ENCODE measurements at places on chromosomes 6 and 20.

DNA sequence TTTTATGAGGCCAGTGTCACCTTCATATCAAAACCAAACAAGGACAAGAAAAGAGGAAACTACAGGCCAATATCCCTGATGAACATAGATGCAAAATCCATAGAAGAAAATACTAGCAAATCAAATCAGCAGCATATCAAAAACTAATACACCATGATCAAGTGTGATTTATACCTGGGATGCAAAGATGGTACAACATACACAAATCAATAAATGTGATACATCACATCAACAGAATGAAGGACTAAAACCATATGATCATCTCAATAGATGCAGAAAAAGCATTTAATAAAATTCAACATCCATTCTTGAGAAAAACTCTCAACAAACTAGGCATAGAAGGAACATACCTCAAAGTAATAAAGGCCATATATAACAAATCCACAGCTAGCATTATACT is 8.1 kb upstream of the GINM1 start:
- no peak for DNase-seq

DNA sequence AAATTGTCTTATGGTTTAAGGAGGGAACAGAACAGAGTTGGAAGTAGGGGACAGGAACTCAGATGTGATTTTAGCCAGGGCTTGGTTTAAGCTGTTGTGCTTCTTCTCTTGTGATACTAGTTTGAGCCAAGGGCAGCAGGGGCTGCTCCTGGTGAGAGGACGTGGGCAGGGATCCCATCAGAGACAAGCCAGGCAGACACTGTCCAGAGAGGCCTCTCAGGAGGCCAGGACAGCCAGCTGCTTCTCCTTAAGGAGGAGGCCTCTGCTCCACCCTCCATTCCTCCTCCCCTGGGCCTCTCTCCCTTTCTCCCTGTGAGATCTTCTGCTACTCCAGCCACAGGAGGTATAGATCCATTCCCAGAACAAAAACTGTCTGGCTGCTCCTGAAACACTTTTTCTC is 108.4 kb upstream of the MLN start:
- no peak for DNase-seq

DNA sequence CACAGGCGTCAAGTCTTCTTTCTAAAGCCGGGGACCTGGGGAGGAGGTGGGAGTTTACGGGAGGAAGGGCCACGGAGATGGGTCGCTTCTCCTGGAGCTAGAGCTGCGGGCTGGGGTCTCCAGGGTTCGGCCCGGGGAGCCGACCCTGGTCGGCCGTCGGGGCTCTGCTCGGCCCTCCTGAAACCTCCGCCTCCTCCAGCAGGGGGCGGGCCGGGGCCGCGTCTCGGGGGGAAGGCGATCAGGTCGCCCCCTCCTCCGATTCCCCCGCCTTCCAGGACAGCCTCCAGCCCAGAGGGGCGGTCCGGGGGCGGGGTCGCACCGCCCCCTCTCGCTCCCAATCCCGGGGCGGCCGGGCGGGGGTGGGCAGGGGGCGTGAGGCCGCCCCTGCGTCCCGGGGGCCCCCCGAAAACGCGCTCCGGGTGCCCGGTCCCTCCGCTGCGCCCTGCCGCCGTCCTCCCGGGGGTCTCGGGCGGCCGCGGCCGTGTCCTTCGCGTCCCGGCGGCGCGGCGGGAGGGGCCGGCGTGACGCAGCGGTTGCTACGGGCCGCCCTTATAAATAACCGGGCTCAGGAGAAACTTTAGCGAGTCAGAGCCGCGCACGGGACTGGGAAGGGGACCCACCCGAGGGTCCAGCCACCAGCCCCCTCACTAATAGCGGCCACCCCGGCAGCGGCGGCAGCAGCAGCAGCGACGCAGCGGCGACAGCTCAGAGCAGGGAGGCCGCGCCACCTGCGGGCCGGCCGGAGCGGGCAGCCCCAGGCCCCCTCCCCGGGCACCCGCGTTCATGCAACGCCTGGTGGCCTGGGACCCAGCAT is at the start of gene CEBPB:
TSS of gene CEBPB (plus strand) at position 580 of the 814 bp plus-strand sequence. CDS start at position 784, 204 bp downstream.
- peak; percentile 66 for DNase-seq

DNA sequence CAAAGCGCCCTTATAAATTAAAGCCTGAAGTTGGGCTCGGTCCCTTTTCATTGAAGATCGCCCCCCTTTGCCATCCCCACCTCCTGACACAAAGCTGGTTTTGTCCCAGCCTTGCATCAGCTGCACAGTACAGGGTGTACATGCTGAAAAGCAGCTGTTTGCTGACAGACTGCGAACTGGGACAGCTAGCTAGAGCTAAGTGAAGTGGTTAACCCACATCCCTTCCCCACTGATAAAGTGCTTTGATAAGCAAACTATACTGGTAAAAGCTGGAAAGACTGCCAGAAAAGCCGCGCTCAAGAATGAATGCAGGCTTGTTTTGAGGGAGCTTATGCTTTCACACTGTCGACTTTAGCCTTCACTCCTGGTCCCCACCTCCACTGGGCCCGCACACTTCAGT is 207.3 kb downstream of the GMDS start:
- no peak for DNase-seq

DNA sequence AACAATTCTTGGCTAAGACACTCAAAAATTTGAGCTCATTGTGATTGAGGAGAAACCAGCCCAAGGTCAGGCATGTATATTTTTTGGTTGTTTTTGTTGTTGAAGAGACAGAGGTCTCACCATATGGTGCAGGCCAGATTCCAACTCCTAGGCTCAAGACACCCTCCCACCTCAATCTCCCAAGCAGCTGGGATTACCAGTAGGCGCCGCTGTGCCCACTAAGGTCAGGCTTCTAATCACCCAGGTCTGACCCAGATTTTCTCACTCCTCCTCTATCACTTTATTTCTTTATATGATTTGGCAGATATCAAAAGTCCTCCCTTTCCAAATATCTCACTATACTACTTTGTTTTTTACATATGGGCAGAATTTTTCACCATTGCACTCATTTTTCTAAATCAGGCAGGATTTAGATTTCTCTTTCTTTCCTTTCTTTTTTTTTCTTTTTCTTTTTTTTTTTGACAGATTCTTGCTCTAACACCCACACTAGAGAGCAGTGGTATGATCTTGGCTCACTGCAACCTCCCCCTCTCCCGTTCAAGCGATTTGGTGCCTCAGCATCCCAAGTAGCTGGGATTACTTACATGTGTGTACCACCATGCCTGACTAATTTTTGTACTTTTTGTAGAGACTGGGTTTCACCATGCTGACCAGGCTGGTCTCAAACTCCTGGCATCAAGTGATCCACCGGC is 1.7 kb upstream of the C6orf141 start:
- no peak for DNase-seq

DNA sequence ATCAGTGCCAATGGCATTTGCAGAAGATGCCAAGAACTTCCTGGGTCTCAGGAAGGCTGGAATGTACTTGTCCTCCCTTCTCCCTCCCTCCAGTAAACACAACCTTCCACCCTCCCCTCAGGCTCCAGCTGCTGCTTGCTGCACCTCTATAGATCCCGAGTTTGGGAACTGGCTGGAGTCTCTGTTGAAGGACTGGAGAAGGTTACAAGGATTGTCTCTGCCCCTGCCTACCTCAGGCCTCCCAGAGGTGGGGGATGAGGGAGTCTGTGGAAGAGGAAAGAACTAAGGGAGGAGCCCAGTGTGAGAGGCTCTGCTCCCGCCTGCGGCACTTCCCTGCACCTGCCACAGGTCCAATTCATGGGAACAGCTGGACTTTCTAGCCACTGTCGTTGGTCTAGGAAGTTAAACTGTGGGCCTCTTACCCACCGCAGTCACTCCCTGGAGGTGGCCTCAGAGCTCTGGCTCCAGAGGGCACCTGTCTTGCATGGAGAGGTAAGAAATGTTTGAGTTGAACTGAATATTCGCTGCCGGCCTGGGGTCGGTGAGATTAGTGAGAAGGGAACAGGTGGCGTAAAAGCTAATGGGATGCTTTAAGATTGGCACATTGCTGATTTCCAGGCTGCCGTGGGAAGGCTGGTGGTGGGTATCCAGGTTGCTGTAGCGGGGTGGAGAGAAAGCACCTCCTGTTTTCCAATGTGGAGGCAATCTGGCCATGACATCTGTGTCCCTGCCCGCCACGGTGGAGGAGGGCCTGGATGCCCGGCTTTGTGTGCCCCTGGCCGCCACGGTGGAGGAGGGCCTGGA is 54.3 kb downstream of the PPP1R14C start:
- no peak for DNase-seq

DNA sequence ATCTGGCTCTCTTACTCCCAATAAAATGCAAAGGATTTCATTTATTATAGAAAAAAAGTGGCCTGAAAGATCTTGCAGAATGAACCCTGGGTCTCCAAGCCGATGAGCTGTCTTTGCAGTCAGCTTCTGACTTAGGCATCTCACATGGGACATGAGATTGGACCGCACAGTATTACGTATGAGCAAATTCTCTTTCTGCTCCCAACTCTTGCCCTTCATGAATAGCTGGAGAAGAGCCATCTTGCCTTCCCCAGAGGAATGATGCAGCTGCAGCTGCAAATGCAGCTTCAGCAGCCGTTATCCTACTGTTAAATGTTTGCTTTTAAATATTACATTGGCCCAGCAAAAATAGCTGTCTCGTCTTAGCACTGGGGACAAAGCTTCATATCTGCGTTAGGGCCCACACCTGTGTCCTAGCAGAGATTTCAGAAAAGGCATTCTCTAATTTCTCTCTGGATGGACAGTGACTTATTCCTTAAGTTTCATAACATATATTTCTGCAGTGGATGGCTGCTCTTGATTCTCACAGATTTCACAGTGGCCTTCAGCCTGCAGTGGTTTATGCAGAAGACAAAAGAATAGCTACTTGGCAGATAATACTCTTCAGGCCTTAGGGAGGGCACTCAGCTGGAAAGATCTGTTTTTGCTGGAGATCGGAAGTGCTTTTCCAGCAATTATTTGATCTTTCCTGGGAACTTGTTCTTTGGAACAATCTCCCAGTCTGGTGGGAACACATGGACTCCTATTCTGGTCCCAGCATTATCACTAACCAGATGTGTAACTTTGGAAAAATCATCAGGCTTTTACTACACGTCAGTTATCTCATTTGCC is 129.2 kb downstream of the FYN start:
- DNase-seq = no peak

- DNase-seq = no peak
Observed at GRCh38 chr20:35490736-35491181, 35.4 kb downstream of the CEP250 start.

- DNase-seq = no peak
Observed at GRCh38 chr6:161161889-161162624, 111.8 kb downstream of the AGPAT4 start.

DNA sequence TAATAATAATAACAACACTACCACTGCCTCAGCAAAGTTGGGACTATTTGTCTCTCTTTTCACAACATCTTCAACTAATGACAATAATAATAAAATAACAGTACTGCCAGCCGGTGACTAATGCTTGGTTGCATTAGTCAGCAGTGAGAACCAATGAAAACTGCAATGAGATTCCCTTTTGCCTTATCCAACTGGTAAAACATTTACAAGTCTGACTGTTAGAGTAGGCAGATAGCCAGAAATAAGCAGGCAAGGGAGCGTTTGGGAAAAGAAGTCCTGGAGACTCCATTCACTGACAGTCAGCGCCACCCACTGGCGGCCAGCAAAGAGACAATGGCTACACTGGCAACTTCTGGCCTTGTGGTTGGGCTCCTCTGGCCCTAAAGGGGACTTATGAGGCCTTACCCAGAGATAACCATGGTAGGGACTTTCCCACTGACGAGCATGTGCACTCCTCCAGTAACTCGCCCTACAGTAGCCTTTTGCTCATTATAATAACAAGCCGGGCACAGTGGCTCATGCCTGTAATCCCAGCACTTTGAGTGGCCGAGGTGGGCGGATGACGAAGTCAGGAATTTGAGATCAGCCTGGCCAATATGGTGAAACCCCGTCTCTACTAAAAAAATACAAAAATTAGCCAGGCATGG is 3.4 kb upstream of the NSFL1C start:
- peak; percentile 68 for DNase-seq

GRCh38 chr6:156852147-156852857 is 75.1 kb downstream of the ARID1B start:
- no peak for DNase-seq

DNA sequence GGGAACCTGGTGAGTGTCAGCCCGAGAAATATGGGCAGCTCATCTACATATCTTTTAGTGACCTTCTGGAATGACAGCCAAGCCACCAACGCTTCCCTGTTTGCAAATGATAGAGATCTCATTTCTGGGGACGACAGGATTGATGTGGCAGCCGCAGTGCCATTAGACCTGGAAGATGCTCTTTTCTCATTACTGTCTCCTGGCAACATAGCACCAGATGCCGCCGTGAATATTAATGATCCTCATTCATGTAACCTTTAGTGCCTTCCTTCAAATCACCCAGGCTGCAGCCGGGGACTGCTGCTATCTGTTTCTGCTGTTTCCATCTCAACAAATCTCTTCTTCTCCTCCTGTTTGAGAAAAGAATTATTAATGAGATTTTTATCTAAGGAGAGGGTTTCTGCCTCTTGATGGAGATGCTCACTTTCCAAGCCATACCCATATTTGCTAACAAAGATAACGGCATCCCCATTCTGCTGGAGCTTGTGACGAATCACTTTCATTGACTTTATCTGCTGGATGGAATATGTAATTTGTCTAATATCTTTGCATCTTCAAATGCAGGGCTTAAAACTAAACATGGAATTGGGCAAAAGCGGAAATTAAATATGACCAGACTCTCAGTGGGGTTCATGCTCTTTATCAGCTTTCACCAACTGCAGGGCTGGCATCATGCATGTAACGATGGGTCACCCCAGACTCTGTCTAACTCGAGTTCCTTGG is 74.8 kb upstream of the KIF16B start:
- no peak for DNase-seq

DNA sequence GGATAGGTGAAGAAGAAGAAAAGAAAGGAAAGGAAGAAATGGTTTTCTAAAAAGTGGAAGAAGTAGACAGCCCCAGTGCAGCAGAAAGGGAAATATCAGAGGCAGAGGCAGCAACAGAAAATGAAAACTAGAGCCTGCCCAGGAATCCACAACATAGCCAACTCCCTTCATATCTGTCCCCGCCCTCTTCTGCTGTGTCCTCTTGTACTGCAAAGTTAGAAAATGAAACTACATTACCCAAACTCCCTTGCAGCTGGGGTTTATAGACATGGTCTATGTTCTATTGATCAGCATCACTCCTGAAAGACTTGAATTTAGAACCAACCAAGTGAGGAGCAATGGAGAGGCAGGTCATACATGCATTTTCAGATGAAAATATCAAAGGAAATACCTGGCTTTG is 200.5 kb upstream of the PHACTR1 start:
- no peak for DNase-seq

DNA sequence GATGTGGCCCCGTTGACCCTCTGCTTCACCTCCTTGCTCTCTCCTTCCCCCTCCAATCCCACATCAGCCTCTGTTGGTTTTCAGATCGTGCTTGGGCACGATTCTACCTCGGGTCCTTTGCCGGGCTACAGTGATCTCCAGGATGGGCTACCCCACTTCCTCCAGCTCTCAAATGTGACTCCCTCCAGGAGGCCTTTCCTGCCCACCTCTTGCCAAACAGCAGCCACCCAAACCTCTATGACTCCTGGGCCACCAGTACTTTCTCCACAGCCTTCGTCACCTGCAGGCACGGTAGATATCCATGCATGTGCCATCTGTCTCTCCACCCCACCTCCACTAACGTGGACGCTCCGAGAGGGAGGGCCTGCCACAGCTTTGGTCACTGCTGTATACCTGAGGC is 55.9 kb upstream of the NXT1 start:
- DNase-seq = no peak

GRCh38 chr6:69022993-69023392 is 387.9 kb downstream of the ADGRB3 start:
- no peak for DNase-seq

GRCh38 chr6:119379809-119380208 is 30.2 kb upstream of the MAN1A1 start:
- no peak for DNase-seq

GRCh38 chr20:38243709-38244020 is 16.9 kb downstream of the KIAA1755 start:
- DNase-seq = no peak

GRCh38 chr6:162620073-162620472 is 107.5 kb downstream of the PRKN start:
- DNase-seq = no peak
